ENCODE measurements at places on chromosomes 5 and 9. TPM values are rescaled to one million over a fixed set of nuclear protein-coding genes. Genes with fewer than 3 reads are reported as not detected.
A peak's percentile ranks its signal among the peaks of the same experiment; 100 is the strongest.

FOXD4L4 gene
- not detected for polyA plus RNA-seq

KIAA0825 gene
- polyA plus RNA-seq: 1.3 TPM

GRCh38 chr5:9374025-9374424 lies 171.8 kb downstream of the SEMA5A start:
- no peak for DNase-seq

GRCh38 chr9:82490019-82490499 lies 501.5 kb downstream of the SPATA31D1 start:
- peak; percentile 51 for DNase-seq

DNA sequence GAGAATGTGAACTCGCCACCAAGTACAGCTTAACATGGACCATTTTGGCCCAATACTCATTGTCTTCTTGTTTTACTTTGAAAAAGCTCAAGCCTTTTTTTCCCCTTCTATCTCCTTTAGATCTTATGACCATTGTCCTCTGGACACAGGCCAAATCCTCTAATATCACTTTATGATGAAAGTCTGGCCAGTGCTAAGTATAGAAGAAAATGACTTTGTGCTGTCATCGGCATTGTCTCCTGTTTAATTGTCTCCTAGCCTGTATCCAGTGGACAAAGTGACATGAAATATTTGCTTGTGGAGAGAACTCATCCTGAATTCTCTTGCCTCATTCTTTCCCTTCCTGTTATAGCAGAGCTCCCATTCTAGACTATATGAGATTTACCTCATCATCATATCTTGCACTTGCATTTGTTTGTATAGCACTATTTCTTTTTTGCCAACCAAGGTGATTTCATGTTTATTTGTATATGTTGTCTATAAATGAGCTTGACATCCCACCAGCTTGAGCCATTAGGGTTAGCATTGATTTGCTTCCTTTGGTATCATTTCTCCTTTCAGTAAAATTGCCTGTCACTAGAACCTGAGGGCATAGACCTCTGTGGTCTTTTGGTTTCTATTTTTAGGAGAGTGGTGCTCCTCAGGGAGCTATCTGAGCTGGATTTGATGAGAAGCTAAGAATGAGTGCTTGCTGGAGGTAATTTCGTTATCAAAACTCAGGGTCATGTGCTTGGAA lies 18.8 kb upstream of the TNFAIP8 start:
- DNase-seq: no peak

GRCh38 chr9:73470766-73471165 lies 319.1 kb downstream of the ANXA1 start:
- DNase-seq: no peak

GRCh38 chr5:175718401-175719108 lies 60.7 kb downstream of the HRH2 start:
- no peak for DNase-seq

GRCh38 chr9:79329861-79330260 lies 241.9 kb upstream of the TLE4 start:
- no peak for DNase-seq

DNA sequence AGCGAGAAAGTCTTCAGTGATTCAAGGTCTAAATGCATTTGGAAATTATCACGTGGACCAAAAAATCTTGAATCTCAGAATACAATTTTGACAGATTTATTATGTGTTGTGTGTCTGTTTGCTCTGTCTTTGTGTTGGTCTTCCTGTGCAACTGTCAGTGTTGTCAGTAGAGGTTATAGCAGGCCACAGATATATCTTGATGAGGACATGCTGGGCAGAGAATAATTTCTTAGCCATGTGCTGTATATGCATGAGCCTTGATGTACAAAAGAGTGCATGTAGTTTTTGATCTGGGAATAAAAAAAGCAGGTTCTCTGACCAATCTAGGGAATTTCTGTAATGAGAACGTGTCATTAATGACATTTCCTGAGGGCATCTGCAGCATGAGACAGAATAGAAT lies 57.6 kb downstream of the ZSWIM6 start:
- no peak for DNase-seq

DNA sequence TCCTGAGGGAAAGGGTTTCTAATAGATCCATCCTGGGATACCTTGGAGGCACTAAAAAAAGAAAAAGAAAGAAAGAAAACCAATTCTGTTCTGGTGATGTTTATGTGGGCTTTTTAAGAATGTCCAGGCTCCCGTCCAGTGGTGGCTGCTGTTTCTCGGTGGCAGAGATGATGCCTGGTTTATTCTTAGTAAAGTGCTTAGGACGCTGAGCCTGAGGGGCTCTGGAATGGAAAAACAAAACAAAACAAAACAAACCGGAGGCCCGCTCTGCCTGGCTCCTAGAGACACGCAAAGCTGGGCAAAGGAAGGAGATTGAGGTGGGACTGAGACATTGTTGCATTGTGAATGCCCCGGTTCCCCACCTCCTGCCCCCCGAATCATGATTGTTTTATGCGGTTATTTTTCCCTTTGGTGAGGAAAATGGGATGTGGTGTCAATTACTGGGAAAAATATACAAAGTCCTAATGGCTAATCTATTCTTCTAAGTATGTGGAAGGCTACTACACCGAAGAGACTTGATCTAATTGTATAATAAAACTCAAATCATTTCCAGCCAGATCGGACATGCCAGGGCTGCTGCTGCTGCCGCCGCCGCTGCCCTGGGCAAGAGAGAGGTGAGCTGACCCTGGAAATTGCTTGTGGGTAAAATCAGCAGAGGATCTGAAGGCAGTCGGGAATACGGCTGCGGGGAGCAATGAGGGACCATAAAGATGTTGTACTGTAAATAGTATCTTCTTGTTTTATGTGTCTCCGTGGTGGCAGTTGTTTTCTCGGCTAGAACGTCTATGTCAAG lies 644.9 kb downstream of the CCDC171 start:
- no peak for DNase-seq

Measured in BJ (cell line).